ENCODE measurements at places on chromosomes 3 and 15.

- DNase-seq: no peak
Observed at GRCh38 chr3:53940623-53941022, 49.0 kb upstream of the SELENOK start.

DNA sequence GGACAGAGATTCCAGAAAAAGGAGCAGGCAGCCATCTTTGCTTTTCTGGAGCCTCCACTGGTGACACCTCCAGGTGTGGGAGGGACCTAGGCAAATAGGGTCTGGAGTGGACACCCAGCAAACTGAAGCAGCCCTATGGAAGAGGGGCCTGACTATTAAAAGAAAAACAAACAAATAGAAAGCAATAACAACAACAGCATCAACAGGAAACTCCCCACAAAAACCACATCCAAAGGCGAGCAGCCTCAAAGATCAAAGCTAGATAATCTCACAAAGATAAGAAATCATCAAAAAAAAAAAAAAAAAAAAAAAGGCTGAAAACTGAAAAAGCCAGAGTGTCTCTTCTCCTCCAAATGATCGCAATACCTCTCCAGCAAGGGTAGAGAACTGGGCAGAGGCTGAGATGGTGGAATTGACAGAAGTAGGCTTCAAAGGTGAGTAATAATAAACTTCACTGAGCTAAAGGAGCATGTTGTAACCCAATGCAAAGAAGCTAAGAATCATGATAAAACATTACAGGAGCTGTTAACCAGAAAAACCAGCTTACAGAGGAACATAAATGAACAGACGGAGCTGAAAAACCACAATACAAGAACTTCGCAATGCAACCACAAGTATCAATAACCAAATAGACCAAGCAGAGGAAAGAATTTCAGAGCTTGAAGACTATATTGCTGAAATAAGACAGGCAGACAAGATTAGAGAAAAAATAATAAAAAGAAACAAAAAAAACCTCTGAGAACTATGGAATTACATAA is 225.4 kb downstream of the CTNNB1 start:
- no peak for DNase-seq

DNA sequence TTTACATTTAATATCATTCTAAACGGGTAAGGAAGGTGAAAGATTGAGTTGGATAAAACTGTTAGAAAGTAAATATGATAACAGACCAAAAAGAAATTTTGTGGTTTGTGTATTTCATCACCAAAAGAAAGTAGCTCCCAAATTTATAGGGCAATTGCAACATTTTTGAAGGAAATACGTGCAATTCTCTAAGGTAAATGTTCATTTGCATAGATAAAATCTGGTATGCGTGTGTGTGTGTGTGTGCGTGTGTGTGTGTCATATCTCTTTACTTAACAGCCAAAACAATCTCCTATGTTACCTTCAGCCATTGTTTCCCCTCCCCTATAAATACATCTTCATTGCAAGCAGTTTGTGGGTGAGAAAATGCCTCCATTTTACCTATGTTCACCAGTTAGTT is 208.4 kb downstream of the TNIK start:
- DNase-seq: no peak

DNA sequence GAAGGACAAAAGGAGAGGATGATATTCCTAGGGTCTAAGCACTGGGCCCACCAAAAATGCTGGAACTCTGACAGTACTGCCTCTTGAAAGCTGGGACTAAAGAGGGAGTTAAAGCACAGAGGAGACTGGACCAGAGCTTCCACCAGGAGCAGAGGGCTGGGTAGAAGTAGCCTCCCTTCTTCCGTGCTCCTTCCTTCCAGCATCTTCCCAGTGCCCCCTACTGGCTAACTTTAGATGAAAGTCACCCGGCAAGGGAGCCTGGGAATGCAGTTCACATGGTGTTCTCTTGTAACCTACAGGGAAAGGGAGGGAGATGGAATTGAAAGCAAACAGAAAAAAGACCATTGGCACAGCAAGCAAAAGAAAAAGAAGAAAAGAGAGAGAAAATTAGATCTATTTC is 106.1 kb upstream of the COL8A1 start:
- no peak for DNase-seq

GRCh38 chr15:91192690-91193377 is 92.8 kb downstream of the SV2B start:
- DNase-seq: no peak

Measured in psoas muscle (tissue), 8 donors.